Hematopoietic multipotent progenitor cell treated with erythropoietin and hydrocortisone succinate and interleukin-3 and kit ligand, for 8 days (in vitro differentiated cells): ENCODE measurements at places on chromosomes 5 and 9.
A peak's percentile ranks its signal among the peaks of the same experiment; 100 is the strongest.

GRCh38 chr9:120935383-120935857 lies 8.8 kb upstream of the TRAF1 start:
- DNase-seq: peak; percentile 96

- DNase-seq: no peak
Measured at GRCh38 chr9:128389395-128390149, 18.4 kb downstream of the URM1 start.

DNA sequence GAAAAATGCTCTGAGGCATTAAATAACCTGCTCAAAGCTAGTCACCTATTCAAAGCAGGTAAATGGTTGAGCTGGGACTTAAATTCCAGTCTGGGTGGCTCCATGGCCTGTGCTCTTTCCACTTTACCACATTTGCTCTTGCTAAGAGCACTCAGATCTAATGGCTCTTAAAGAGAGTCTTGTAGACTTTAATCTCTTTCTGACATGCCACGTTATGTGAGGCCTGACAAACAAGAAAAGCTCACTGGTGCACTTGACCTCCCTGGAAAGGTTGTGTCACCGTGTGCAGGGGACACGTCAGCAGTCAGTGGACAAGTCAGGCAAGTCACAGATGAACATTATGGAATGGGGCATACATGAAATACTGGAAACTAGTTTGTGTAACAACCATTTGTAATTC lies 129.9 kb upstream of the RPS23 start:
- no peak for DNase-seq

GRCh38 chr5:125890511-125890931 lies 532.7 kb upstream of the GRAMD2B start:
- DNase-seq: no peak

DNA sequence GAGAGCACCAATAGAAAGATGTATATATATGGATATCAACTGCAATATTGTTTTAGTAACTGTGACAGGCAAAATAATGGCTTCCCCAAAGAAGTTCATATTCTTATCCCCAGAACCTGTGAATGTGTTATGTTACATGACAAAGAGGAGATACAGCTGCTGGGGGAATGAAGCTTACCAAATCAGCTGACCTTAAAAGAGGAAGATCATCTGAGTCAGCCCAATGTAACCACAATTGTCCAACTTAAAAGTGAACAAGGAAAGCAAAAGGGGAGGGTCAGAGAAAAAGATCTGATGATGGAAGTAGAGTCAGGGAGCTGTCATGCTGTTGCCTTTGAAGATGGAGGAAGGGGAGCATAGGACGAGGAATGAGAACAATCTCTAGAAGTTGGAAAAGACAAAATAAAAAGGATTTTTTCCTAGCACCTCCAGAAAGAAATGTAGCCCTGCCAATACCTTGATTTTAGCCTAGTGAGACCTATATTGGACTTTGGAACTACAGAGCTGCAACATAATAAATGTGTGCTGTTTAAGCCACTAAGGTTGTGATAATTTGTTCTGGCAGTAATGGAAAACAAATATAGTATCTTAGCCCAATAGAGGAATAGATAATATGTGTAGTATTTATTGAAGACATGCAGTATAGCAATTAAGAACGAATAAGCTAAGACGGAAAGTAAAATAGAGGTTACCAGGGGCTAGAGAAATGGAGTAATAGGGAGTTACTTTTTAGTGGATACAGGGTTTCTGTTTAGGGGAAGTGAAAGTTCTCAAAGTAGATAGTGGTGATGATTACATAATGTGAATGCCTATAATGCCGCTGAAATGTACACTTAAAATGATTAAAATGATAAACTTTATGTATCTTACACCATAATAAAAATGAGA lies 115.9 kb downstream of the PIK3R1 start:
- DNase-seq: no peak
